ENCODE measurements at places on chromosomes 3 and 15.

GRCh38 chr3:71652781-71653413 lies 69.4 kb upstream of the FOXP1 start:
- DNase-seq = peak; percentile 59

GRCh38 chr3:99783011-99783573 lies 34.6 kb upstream of the CMSS1 start:
- no peak for DNase-seq

- peak; percentile 35 for DNase-seq
Observed at GRCh38 chr15:77027697-77028450, 32.9 kb downstream of the PSTPIP1 start.

GRCh38 chr3:76990606-76991005 lies 49.3 kb upstream of the ROBO2 start:
- peak; percentile 1 for DNase-seq

GRCh38 chr3:29274667-29275066 lies 6.2 kb upstream of the RBMS3 start:
- no peak for DNase-seq

DNA sequence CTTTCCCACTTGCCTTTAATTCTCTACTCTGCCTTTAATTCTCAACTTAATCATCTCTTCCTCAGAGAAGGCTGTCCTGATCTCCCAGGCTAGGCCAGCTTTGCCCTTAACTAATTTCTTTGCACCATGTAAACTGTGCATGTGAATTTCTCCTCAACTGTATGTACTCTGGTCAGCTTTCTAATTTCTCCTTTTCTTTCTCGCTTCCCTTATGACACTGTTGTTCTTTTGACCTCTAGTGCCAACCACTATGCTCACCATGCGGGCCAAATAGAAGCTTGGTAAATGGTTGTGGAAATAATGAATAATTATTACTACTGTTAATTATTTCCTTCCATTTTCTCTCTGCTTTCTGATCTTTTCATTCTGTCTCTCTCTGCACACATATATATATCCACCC lies 269.0 kb upstream of the CRBN start:
- DNase-seq = no peak

GRCh38 chr3:107928084-107928445 lies 162.8 kb downstream of the CD47 start:
- DNase-seq = peak; percentile 59

DNA sequence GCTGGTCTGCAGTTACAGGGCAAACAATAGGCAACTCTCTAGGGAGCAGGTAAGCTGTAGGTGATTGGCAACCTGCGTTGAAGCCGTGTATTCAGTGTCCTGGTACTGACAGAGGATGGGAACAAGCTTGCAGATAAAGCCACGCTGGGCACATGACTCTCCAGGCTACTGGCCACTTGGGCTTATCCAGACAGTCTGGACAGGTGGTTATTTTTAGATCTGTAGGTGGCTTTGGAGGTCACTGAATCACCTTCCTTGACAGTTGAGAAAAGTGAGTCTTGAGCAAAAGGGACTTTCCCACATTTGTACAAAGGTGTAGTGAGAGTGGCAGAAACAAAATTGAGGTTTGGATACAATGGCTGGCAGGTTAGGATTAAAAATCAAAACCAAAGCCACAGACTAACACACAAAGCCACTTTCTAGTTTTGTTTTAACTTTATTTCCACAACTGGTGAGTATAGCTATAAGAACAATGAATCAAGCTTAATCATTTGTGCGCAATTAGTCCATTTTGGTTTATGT lies 22.3 kb upstream of the IL1RAP start:
- peak; percentile 8 for DNase-seq
